Aorta (tissue), 5 donors: ENCODE measurements at places on chromosomes 6 and 20. TPM values are rescaled to one million over a fixed set of nuclear protein-coding genes. Genes with fewer than 3 reads are reported as not detected.

HFE gene
- total RNA-seq: 5.6 TPM

ANKS1A gene
- 44.4 TPM for total RNA-seq

ENTPD6 gene
- 69.8 TPM for total RNA-seq

HIVEP2 gene
- 36.8 TPM for total RNA-seq

GTSF1L gene
- not detected for total RNA-seq

SLC35D3 gene
- total RNA-seq: not detected

PPP1R18 gene
- total RNA-seq: 134 TPM

SLC17A1 gene
- total RNA-seq: not detected

LHFPL5 gene
- total RNA-seq: not detected

SLC17A3 gene
- not detected for total RNA-seq

CST9L gene
- not detected for total RNA-seq

ID4 gene
- 111 TPM for total RNA-seq

BCL2L1 gene
- 69.1 TPM for total RNA-seq

TSHZ2 gene
- 24.9 TPM for total RNA-seq

TRIM26 gene
- total RNA-seq: 36.5 TPM

SNX3 gene
- 148 TPM for total RNA-seq

GCNT2 gene
- total RNA-seq: 14.6 TPM

FNDC11 gene
- total RNA-seq: 0.57 TPM

THBS2 gene
- 1,026 TPM for total RNA-seq

ZNF512B gene
- total RNA-seq: 10.8 TPM

SAMD5 gene
- 3.8 TPM for total RNA-seq

SMLR1 gene
- not detected for total RNA-seq
